ENCODE measurements at places on chromosomes 12 and 14.
A peak's percentile ranks its signal among the peaks of the same experiment; 100 is the strongest.

DNA sequence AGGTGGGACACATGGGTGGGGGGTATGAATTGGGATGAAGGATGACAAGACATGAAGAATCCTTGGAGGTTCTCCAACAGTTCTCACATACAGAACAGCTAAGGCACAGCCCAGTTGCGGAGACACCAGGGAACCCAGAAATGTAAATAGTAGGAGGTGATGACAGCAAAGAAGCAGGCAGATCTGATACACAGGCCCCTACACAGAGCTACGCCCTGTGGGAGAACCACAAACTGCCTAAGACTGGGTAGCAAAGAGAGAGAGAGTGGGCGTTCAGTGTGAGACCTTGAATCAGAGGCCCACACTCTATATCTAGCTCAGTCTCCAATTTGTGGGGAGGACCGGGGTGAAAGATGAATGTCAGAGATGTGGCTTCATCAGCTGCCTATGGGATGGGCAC is 9.5 kb upstream of the NUMB start:
- DNase-seq = no peak

DNA sequence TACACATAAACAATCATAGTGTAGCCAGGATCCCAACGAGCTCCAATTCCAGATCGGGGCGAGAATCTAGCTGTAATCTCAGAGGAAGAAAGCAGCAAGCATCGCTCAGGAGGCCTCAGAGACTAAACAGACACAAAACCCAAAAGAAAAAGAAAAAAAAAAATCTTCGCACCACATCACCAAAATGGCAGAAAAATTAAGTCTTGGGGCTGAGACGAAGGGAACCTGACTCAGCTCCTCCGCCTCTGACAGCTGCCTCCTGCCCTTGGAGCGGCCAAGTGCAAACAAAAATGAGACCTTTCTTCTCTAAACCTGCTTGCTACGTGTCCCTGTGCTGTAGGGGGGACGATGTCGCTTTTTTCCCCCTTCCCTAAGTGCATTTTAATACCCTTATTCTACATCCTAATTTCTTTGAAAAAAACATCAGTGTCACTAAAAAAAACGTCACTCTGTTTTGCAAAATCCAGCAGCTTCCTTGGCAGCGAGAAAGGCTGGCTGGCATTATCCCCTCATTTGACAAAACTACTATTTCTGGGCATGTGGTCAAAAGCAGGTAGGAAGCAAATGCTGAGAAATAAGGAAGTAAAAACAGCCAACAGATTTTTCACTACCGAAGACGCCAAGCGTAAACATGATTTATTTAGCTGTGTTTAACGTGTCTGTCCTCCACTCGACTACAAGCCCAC is 30.5 kb downstream of the BCL11B start:
- peak; percentile 14 for DNase-seq

DNA sequence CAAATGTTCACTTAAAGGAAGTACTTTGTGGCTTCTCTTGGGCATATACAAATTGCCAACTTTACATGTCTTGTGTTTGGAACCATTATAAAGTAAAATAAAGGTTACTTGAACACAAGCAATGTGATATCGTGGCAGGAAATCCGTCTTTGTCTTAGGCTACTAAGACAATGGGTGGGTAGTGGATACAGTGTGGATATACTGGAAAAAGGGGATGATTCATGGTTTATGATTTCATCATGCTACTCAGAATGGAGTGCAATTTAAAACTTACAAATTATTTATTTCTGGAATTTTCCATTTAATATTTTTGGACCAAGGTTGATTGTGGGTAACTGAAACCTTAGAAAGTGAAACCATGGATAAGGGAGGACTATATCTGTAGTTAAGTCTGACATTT is 48.4 kb downstream of the MYRFL start:
- no peak for DNase-seq

DNA sequence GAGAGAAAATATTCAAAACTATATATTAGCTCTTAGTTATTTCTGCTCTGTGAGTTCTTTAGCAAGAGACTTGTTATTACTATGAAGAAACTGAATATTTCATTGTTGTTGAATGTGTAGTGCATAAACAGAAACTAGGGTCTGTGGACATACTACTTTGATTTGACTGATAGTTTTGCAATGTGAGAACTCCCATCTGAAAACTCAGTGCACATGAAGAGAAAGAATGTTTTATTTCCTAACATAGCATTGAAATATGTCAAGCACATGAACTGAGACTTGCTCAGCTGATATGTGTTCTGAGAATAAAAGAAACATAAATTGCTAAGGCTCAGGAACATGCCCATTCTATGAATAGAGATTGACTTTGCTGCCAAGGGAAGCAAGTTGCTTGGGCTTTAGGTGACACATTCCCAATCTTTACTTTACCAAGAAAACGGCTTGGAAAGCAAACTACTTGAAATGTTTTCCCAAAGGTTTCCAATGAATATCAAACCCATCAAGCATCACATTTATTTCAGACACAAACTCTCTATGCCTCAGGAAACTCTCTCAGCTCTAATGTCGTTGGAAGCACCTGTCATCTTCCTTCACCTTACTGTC is 290.4 kb downstream of the SLC16A7 start:
- no peak for DNase-seq

DNA sequence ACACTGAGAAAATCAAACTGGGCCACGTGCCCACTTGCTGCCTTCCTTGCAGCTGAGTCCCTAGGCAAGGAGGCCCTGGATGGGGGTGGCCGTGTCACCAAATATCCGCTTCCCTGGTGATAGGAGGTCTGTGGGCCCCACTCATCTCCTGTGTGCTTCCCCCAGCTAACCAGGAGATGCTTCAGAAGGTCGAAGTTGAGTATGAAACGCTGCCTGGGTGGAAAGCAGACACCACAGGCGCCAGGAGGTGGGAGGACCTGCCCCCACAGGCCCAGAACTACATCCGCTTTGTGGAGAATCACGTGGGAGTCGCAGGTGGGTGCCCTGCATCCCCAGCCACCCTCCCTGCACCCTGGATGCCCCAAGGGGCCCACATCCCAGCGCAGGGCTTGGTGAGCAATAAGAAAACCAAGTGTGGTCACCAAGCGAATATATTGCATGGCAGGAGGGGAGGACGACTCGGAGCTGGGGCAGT is 6.8 kb upstream of the SIVA1 start:
- no peak for DNase-seq

DNA sequence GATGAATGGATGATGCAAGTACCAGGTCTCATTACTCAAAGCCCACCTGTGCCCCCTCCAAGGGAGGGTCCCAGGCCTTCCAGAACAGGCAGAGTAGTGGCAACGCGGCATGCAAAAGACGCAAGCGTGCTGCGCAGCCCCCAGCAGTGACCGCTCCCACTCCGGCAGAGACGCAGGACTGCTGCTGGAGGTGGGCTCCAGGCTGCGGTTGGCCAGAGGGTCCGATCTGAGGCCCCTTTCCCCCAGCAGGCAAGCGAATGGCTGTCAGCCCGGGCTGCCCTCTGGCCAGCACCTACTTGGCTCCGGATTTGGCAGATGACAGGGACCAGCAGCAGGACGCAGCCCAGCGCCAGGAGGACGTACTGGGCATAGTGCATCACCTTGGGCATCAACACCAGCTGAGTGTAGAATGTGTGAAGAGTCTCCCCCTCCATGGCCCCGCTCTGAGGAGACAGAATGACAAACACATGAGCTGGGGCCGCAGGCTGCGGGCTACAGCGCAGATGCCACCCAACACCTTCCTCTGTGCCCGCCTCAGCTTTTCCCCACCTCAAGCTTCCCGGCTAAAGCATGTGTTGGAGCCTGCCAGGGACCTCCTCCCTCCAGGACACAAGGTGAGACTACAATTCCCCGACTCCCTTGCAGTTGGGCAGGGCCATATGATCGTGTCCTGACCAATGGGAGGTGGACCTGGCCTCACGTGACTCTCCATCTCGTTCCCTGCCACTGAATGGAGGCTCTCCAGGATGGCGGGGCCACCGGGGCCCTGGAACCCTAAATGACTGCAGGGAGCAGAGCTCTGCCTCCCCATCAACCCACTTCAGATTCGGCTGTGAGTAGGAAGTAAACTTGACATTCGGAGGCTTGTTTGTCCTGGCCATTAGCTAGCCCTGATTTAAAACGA is 77.4 kb downstream of the SCARB1 start:
- no peak for DNase-seq

DNA sequence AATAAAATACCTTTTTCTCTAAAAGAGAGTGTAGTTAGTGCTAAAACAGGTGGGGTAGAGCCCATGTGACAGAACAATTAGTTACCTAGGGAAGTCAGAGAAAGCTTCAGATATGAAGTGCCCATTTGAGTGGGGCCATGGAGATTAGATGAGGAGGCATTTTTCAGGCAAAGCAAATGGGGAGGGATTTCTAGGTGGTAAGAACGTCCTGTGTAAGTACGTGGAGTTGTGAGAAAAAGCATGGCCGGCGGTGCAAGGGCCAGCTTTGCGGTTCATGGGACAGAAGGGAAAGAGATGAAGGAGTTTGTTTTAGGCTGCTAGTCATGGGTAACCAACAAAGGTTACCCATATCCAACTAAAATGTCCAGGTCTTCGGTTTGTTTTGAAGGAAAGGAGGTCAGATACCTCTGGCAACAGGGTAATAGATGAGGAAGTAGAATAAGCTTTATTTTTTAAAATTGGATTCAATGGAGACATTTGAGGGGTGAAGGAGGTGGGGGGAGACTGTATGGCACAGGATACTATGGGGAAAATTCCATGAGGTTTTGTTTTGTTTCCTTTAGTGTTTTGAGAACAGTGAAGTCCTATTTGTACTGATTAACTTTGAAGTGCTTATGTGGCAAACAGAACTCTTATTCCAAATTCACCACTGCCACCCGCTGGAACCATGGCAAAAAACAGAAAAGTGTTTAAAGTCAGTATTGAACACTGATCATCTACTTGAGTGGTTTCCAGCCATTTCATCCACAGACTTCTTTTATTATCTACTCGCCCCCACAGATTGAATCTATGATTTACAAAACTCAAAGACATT is 10.0 kb upstream of the SNRPF start:
- peak; percentile 32 for DNase-seq

Measured in KBM-7 (cell line).